Stimulated activated CD4-positive, alpha-beta T cell treated with anti-CD3 and anti-CD28 coated beads, Interleukin-12 subunit alpha, Interleukin-12 subunit beta, amount 100 ng/mL, for 24 hours (primary cell): ENCODE measurements at places on chromosomes 2 and 18.

DNA sequence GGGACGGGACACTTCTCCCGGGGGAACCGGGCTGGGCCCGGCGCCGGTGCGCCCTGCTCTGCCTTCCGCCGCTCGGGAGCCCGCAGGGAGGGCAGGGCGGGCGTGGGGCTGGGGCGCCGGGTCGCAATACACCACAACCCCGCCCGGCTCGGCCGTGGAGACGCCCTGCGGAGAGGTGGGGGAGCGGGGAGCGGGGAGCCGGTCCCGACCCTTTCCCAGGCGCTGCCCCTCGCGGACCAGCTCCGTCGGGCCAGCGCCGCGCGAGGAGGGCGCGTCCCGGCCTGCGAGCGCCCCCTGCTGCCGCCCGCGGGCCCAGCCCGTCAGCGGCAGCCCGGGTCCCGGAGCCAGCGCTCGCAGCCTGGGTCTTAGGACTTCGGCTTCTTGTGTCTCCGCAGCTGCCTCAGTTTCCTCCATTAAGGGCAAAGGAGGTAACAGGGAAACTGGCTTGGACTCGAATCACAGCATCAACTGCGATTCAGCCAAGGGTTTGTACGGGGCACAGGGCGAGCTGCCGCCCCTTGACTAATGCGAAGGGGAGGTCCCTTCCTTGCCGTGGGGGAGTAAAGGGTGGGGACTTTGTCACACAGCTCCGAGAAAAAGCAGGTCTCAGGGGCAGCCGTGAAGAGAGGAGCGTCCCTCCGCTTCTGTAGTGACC is 635 bp upstream of the ADRA2B start:
- no peak for DNase-seq

DNA sequence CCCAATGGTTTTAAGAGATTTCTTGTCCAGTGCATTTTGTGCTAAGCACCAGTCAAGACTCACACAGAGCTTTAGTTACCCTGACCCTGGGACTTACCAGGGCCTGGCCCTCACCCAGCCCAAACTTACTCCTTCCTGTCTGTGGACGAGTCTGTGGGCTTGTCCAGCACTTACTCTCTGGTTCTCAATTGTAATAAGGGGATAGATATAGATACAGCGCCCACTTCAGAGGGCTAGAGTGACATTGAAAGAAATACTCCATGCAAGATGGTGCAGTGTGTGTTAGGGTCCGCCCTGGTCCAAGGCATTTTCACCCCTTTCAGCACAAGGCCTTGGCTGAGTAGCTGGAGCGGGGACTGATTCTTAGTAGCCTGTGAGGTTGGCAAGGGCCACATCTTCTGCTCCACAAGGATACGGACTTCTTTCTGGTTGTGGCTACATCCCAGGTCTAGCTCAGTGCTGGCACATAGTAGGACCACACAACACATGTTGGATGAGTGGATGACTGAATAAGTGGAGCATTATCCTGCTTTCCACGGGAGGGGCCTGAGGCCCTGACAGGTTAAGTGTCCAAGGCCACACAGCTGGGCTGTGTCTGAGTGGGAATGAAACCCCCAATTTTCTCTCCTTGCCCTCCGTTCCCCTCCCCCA is 3.8 kb upstream of the ARID5A start:
- DNase-seq: no peak

DNA sequence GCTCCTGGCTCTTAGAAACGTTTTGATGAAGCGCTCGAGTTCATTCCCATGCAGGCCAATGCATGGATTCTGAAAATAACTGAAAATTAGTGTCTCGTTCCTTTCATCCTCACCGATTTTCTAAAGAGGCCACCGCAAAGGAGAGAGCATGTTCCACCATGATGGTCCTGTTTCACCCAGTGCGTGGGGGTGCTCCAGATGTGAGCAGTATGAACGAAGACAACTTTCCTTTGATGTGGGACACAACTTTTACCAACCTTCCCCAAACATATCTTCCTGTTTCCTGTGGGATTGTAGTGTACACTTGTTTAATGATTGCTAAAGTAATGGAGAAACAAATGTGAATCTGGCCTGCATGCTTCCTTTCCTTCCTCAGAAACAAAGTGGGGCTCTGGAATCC is 114.5 kb downstream of the PRPF40A start:
- DNase-seq: no peak

GRCh38 chr2:234967201-234967869 is 15.5 kb downstream of the SH3BP4 start:
- no peak for DNase-seq

GRCh38 chr2:211454679-211455078 is 898.3 kb downstream of the CPS1 start:
- DNase-seq: no peak

GRCh38 chr2:42813763-42814162 is 21.4 kb upstream of the HAAO start:
- no peak for DNase-seq

GRCh38 chr2:129772190-129772579 is 207.3 kb upstream of the RAB6C start:
- no peak for DNase-seq

DNA sequence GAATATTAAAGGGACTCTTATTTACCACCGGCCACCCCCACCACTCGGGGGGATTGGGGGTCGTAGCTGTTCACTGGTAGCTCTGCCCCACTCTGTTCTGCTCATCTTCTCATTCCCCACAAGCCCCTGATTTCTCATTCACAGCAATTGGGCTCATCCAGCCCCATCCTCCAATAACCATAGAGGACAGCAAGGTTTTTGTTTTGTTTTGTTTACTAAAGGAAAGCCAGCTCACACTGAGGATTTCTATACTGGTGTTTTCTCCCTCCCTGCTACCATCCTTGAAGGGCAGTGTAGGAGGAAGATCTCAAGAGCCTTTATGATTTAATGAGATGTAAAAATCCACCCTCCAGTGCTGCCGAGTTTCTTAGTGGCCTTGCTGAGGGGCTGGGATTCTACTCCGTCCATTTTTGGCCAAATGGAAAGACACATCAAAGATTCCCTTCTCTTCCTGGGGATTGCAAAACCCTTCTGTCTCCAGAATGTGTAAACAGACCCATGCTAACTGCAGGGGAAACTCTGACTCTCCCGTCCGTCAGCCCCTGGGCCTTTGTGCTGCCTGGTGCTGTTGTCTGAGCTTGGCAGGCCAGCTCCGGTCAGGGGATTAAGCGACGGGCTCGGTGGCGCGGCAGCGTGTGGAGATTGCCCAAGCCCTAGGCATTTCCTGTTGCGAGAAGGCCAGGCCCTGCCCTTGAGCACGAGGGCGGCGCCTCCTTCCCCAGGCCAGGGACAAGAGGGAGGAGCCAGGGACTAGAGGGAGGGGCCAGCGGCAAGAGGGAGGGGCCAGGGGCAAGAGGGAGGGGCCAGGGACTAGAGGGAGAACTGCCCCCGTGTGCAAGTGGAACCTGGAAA is 165.0 kb downstream of the ANTXR1 start:
- DNase-seq: peak; percentile 0

DNA sequence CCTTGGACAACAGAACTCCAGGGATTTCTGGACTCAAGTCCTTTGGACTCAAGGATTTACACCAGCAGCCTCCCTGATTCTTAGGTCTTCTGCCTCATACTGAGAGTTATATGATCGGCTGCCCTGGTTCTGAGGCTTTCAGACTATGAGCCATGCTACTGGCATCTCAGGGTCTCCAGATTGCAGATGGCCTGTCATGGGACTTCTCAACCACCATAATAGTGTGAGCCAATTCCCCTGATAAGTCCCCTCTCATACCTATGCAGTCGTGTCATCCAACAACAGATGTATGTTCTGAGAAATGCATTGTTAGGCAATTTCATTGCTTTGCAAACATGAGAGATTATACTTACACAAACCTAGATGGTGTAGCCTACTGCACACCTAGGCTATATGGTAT is 61.4 kb upstream of the MSTN start:
- DNase-seq: no peak

DNA sequence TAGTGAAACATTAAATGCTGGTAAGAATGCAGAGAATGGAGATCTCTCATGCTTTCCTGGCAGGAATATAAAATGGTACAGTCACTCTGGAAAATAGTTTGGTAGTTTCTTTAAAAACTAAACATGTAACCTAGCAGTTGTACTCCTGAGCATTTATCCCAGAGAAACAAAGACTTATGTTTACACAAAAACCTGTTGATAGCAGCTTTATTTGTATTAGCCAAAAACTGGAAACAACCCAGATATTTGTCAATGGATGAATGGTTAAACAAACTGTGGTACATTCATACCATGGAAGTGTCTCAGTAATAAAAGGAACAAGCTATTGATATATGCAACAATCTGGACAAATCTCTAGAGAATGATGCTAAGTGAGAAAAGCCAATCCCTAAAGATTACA is 81.7 kb upstream of the CTAGE1 start:
- DNase-seq: no peak

GRCh38 chr18:63197246-63197869 is 122.2 kb downstream of the BCL2 start:
- DNase-seq: no peak

GRCh38 chr2:10410823-10411437 is 37.2 kb downstream of the ODC1 start:
- no peak for DNase-seq

- DNase-seq: no peak
These were observed 33.1 kb upstream of the ADNP2 start for GRCh38 chr18:80075940-80076339.

- no peak for DNase-seq
These were observed 82.8 kb upstream of the TMEM18 start for GRCh38 chr2:760001-760400.

GRCh38 chr2:108531674-108532055 is 2.6 kb upstream of the LIMS1 start:
- no peak for DNase-seq

DNA sequence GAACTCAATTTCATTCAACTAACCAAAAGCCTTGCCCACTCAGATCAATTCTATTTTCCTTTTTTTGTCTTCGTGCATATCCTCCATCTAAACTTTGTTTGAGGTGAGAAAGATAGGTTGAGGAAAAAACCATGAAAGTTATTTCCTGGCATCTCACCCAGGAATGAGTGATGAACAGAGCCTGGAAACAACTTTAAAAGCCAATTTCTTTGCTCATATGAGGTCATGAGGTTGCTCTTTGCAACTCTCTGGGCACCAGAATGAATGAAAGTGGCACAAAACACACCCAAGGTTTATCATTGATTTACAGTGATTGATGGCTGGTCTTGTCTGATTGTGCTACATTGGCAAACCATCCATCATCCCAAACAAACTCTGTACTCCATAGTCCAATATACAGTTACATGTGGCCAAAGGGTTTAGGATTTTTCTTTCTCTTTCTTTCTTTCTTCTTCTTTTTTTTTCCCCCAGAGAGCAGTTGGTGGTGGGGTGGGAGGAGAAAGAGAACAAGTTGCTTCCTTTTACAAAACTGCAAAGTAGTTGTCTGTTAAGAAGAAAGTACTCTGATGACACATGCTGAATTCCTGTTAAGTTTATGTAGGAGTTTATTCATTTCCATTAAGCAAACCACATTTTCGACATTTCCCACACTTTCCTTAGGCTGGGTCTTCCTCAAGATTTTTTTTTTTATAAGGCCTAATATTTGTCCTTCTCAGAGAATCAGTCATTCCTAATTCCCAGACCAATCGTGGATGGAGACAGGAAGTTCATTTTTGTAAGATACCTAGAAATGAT is 575.9 kb upstream of the ZEB2 start:
- DNase-seq: no peak

DNA sequence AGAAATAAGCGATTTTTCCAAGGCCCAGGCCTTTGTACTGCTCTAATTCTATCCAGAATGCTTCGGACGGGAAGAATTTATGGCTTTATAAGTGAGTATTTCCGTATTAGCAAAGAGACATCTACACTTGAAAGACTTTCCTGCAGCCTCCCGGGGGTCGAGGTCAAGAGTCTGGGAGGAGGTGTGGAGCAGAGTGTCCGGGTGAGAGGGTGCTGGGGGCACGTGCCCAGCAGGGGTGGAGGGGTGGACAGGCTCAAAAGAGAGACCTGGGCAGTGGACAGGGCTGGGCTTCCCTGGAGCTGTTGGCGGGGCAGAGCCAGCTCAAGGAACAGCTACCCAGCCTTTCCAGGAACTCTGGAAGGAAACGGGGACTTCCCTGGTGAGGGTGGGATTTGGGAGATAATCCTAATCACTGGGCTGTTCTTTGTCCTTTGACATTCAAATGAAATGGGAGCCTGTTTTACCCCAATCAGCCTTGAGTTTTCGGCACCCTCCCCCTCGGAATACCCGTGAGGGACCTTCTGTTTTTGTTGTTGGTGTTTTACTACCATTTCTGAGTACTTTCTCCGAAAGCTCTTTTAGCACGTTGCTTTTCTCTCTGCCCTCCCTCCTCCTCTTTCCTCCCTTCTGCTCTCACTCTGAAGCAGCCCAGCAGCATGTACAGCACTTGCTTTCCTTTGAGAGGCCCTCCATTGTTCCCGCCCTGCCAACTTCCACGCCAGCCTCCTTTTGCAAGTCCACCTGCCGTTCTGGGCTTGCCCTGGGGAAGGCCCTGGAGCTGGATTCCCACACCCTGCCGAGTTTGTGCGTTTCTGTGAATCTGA is 164.7 kb downstream of the AGAP1 start:
- no peak for DNase-seq

DNA sequence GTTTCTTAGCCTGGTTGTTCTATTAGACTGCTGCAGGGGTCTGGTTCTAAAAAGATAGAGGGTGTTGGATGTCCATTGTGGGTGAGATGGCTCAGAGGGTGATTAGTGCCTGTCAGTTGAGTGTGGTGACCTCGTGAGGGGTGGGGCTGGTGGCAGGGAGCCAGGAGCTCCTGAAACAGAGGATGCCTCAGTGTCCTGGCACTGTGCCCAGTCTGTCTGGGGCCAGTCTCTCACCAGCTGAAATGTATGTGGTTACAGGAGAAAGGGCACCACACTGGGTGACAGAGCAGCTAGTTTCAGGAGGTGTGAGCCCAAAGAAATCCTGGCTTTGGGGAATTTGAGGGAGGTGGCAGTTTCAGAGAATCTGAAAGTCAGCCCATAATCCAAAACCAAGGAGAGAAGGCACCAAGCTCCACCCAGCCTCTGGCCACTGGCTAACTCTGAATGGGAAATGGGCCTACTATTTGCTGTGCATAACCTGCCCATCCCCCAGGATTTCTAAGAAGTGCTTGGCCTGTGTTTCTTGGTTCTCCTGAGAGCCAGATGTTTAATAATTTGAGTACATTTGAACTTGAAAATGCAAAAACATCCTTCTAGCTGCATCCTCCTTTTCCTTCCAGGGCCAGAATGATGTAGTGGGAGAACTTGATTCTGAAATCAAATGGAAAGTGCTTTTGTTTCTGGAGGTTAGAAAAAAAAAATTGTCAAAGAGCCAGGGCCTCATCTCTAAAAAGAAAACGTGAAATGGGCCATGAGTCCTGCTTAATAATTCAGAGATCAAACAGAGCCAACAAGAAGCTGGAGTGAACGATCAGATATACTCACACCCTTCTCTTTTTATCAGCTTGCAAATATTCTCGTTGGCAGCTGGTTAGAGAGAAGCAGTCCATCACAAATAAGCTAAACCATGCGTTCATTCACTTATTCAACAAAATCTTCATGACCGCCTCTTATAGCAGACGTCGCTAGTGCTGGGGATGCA is 92.3 kb downstream of the B3GNT2 start:
- no peak for DNase-seq

DNA sequence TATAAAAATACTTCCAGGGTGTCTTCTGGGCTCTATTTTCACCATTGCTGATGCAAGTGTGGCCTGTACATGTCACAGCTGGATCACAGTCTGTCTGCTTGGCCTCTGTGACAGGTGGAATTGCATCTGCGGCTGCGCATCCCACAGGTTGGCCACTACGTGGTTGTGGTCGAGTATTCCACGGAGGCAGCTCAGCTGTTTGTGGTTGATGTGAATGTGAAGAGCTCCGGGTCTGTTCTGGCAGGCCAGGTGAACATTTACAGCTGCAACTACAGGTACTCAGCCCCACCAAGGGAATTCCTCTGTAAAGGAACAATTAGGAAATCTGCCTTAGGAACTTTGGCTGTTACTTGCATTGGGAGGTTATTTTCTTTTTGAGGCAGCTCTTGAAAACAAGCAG is 144.5 kb downstream of the LAMA3 start:
- DNase-seq: no peak
